ENCODE measurements at places on chromosomes 7 and 10.

- DNase-seq = no peak
Measured at GRCh38 chr10:6542999-6543430, 37.1 kb downstream of the PRKCQ start.

GRCh38 chr10:133127291-133128125 lies 32.5 kb upstream of the KNDC1 start:
- DNase-seq = no peak

DNA sequence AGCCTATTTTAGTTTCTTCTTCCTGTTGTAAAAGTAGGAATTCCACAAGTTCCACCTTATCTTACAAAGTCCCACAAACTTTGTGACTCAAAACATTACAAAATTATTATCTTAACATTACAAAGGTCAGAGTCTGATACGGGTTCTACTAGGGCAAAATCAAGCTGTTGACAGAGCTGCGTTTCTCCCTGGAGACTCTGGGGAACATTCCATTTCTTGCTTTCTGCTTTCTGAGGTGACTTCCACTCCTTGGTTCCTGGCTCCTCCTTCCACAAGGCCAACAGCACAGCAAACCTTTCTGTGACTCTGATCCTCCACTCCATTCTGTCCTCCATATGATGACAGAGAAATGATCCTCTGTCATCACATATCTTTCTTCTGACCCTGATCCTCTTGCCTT lies 10.6 kb downstream of the OR2F1 start:
- no peak for DNase-seq

GRCh38 chr7:139505563-139505962 lies 17.9 kb upstream of the CLEC2L start:
- no peak for DNase-seq

Data from suppressor macrophage (primary cell).